ENCODE measurements at places on chromosomes 1 and 21.
A peak's percentile ranks its signal among the peaks of the same experiment; 100 is the strongest.

DNA sequence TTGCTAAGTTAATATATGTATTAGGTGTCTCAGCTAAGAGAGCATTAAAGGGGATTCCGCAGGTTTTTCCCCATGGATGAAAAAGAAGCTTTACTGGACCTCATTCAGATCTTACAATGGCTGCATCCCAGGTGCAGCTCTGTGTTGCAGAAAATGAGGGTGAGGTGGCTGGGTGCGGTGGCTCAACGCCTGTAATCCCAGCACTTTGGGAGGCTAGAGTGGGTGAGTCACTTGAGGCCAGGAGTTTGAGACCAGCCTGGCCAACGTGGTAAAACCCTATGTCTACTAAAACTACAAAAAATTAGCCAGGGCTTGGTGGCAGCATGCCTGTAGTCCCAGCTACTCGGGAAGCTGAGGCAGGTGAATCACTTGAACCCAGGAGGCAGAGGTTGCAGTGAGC is 58.5 kb upstream of the MORC3 start:
- no peak for DNase-seq

DNA sequence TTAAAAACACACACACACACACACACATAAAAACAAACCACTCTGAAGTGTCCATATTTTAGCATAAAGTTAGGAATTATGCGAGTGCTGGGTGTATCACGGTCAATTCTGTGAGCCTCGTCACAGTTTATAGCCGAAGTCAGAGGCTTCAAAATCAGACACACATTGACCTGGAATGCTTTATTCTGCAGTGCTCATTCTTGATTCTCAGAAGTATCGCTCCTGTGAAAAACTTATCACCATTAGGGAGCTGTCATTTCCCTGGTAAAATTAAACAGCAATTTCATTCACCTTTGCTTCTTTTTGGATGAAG is 8.7 kb upstream of the IRF2BP2 start:
- DNase-seq = no peak

DNA sequence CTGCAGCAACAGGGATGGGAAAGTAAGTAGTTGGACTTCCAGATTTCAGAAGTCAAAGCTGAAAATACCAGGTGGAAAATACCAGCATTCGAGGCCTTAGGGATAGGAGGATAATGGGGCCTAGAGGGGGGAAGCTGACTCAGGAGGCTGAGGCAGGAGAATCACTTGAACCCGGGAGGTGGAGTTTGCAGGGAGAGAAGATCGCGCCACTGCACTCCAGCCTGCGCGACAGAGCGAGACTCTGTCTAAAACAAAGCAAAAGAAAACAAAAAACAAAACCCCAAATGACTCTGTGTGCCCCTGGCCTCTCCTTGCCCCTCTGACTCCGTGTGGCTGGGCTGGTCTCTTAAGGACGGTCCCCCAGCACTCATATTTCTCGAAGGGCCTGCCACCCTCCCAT is 3.4 kb downstream of the SH2D2A start:
- no peak for DNase-seq

GRCh38 chr1:184298440-184299405 is 88.1 kb upstream of the C1orf21 start:
- DNase-seq = no peak

DNA sequence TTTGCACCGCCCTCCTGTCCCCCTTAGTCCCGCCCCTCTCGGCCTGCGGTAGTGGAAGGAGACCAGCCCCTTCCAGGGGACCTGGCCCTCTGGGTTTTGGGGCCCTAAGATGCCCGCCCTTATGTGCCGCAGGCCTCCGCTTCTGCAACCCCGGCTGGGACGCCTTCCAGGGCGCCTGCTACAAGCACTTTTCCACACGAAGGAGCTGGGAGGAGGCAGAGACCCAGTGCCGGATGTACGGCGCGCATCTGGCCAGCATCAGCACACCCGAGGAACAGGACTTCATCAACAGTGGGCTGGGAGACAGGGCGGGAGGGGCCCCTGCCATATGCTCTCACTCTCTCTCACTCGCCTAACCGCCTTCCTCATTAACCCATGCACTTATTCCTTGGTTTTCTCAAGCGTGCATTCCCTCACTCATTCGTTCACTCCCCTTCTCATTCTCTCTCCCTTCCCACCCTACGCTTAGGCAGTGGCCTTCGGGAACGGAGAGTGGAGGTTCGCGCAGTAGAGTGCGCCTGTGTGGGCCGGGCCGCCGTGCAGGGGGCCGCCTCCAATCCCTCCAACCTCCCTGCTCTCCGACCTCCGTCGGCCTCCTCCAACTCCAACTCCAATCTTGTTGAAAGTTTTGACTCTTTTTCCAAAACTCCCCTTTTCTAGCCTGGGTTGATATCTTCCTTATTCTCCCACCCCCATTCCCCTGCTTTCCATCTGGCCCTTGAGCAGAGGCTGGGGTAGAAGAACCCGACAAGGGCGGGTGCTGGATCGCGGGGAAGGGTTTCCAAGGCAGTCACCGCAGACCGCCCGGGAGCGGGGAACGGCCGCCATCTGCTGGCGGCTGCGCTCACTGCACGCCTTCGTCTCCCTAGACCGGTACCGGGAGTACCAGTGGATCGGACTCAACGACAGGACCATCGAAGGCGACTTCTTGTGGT is 15.2 kb downstream of the BCAN start:
- DNase-seq = peak; percentile 72

- no peak for DNase-seq
Measured at GRCh38 chr21:36807422-36807928, 108.6 kb downstream of the SIM2 start.

DNA sequence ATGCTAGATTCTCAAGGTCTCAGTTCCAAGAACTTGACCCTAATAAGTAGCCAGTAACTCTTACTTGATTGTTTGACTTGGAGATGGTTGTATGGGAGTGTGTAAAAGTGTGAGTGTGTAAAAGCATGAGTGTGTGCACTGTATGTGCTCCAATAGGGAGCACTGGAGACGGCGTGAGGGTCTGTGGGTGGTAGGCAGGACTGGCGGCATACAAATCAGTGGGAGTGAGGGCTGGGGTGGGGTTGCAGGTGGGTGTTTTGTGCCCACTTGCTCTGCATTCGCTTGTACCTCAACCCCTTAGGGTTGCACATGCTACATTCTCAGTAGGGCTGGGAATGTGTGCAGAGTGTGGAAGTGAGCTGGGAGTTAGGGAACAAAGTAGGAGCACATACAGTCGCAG is 79.5 kb upstream of the CD34 start:
- no peak for DNase-seq

- DNase-seq = no peak
Measured at GRCh38 chr21:42746240-42746592, 92.8 kb downstream of the PDE9A start.

- no peak for DNase-seq
Measured at GRCh38 chr21:14755086-14755485, 209.0 kb upstream of the SAMSN1 start.
